Activated CD4-positive, alpha-beta T cell treated with anti-CD3 and anti-CD28 coated beads, Interleukin-2, amount 10 ng/mL, durations not matched to agents 24 days and 14 days (primary cell): ENCODE measurements at places on chromosomes 1 and 21. TPM values are rescaled to one million over a fixed set of nuclear protein-coding genes. Genes with fewer than 3 reads are reported as not detected.

MTX1 gene
- 62.4 and 64.7 TPM in 2 replicates for total RNA-seq

AVPR1B gene
- total RNA-seq, result not detected in 2 replicates

SMCP gene
- not detected in 2 replicates for total RNA-seq

CLIC6 gene
- total RNA-seq, result not detected in 2 replicates

MED8 gene
- total RNA-seq, result 39.6 and 45.1 TPM in 2 replicates
